ENCODE measurements at places on chromosomes 5 and 9.

DNA sequence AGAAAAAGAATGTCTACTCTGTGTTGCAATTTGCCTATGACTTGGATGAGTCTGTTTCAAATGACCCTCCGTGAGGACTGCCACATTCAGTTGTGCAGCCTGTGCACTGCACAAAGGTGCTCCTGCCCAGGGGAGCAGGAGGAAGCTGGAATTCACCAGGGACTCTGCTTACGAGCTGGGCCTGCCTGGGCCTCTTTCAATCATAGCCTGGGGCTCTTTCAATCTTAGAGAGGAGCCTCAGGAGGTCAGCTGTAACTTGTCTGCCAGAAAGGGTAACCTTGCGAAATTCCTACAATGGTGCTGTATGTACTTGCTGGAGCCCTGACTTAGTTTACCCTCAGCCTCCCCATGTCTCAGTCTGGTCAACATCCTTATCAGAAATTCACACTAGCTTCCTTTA, 8.4 kb upstream of the SFXN1 start:
- DNase-seq: no peak

GRCh38 chr9:35406183-35406959, 83.5 kb upstream of the RUSC2 start:
- DNase-seq: peak; percentile 7

- DNase-seq: no peak
Observed at GRCh38 chr5:96905864-96906263, 29.6 kb downstream of the ERAP2 start.

- DNase-seq: no peak
Observed at GRCh38 chr5:60020457-60020856, 126.9 kb upstream of the PDE4D start.

GRCh38 chr5:36681711-36682110, 75.3 kb downstream of the SLC1A3 start:
- DNase-seq: no peak

DNA sequence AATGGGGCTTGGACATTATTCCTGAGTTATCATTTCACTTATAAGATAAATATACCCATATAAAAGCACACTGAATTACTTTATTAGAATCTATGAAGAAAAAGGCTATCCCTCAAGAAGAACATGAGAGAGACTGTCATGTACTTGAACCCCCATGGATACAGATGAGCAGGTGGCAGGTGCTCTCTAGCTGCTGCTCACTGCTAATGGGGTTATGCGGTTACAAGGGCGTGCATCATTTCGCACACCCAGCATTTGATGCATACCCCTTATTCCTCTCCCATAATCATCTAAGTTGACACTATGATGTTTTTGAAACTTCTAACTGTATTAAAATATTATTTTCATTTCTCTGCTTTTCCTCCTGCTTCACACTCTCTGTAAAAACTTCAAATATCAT, 16.4 kb downstream of the ITK start:
- DNase-seq: no peak

- no peak for DNase-seq
Observed at GRCh38 chr9:128275198-128276007, at the start of gene GOLGA2. Gene GOLGA2, minus strand, starts transcription at chr9:128276007. Its CDS starts 31 bp downstream, at chr9:128275976.

All from stimulated activated CD4-positive, alpha-beta T cell treated with anti-CD3 and anti-CD28 coated beads, TNF-alpha, amount 100 ng/mL, for 48 hours (primary cell).